ENCODE measurements at places on chromosomes 7 and 10.

GRCh38 chr10:71520042-71520441 lies 123.3 kb downstream of the CDH23 start:
- no peaks in the 10 kb centered on the region for H3K4me1 ChIP-seq
- no peak overlapping the region for H3K27ac ChIP-seq
- no peaks in the 10 kb centered on the region for H3K36me3 ChIP-seq

DNA sequence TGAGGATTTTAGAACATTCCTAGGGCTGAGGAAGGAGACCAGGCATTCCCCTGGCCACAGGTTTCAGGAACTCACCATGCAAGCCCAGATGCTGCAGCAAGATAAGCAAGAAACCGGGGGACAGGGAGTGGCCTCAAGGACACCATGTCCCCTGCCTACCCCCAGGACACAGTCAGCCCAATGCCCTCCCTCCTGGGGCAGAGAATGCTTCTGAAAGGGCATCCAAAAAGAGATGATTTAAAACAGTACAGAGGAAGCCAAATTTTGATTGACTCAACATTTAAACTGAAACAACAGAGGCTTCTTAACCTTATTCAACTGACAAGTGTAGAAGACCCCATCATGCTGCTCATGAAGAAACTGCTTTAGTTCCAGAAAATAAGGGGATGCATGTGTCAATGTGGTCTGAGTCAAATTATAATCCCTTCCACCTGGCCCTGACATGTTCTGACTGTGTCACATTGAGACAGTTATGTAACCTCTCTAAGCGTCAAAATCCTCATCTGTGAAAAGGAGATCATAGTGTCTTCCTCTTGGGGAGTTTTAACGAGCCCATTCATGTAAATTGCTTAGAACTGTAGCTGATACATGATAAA lies 60.0 kb downstream of the ICA1 start:
- no peak overlapping the region for H3K4me3 ChIP-seq
- no peaks in the 10 kb centered on the region for H3K27me3 ChIP-seq
- peak overlapping the region; percentile 0 for H3K27ac ChIP-seq
- no peaks in the 10 kb centered on the region for H3K4me1 ChIP-seq

GRCh38 chr10:35765066-35765527 lies 123.0 kb upstream of the FZD8 start:
- no peaks in the 10 kb centered on the region for H3K36me3 ChIP-seq
- peak overlapping the region; percentile 33 for H3K4me3 ChIP-seq
- no peaks in the 10 kb centered on the region for H3K27me3 ChIP-seq
- peak; percentile 69 for DNase-seq
- H3K4me1 ChIP-seq = no peaks in the 10 kb centered on the region

- peak; percentile 52 for DNase-seq
- H3K36me3 ChIP-seq = no peaks in the 10 kb centered on the region
- no peak overlapping the region for H3K4me3 ChIP-seq
- H3K4me1 ChIP-seq = peaks cover 24% of the 10 kb centered on the region
Observed at GRCh38 chr10:69435966-69436520, 15.2 kb upstream of the TSPAN15 start.

DNA sequence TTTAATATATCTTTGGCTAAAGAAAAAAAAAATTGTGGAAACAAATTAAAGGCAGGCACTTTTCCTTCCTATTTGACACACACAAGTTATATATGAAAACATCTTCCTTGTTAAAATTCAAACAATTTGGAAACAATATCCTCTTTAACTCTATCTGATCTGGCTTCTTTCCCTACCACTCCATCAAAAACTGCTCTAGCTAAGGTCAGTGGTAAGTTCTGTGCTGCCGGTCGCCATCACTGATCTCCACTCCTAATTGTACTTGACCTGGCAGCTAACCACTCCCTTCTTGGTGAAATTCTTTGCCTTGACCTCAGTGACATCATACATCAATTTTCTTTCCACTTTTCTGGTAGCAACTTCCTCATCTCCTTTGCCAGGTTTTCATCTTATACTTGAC lies 47.9 kb upstream of the MRLN start:
- no peak overlapping the region for H3K27ac ChIP-seq
- no peaks in the 10 kb centered on the region for H3K27me3 ChIP-seq
- no peak for DNase-seq

DNA sequence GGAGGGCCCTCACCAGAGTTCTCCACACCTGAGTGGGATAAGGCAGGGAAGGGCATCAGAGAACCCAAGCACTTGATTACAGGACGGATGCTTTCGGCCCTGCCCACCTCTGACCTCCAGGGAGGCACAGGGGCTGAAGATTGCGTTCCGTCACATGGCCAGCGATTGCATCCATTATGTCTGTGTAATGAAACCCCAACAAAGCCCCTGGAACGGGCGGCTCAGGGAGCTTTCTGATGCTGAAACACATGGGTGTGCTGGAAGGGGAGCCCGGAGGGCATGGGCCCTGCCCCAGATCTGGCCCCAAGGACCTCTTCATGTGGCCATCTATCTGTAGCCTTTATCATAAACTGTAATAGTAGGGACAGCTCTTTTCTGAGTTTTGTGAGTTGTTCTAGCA lies 117.2 kb downstream of the PTPN20 start:
- peak; percentile 48 for DNase-seq
- H3K27me3 ChIP-seq = no peaks in the 10 kb centered on the region
- H3K4me3 ChIP-seq = no peak overlapping the region
- H3K27ac ChIP-seq = no peak overlapping the region

DNA sequence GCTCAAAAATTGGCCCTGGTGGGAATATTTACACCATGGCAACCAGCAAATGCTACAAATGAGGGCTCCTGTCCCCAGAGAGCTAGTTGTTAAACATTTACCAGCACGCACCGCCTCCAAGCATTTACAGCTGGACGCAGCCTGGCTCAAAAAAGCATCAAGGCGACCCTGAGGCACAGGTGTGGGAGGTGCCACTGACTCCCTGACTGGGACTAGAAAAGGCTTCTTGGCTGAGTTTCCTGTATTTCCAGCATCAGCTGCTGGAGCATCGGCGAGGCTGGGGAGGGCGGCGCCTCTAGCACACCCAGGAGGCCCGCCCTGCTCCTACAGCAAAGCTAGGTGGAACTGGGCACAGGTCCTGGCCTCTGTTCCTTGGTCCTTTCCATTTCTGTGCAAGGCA lies 43.5 kb upstream of the ZRANB1 start:
- no peak overlapping the region for H3K27ac ChIP-seq
- peaks cover 5% of the 10 kb centered on the region for H3K27me3 ChIP-seq
- no peaks in the 10 kb centered on the region for H3K4me1 ChIP-seq
- no peaks in the 10 kb centered on the region for H3K36me3 ChIP-seq

DNA sequence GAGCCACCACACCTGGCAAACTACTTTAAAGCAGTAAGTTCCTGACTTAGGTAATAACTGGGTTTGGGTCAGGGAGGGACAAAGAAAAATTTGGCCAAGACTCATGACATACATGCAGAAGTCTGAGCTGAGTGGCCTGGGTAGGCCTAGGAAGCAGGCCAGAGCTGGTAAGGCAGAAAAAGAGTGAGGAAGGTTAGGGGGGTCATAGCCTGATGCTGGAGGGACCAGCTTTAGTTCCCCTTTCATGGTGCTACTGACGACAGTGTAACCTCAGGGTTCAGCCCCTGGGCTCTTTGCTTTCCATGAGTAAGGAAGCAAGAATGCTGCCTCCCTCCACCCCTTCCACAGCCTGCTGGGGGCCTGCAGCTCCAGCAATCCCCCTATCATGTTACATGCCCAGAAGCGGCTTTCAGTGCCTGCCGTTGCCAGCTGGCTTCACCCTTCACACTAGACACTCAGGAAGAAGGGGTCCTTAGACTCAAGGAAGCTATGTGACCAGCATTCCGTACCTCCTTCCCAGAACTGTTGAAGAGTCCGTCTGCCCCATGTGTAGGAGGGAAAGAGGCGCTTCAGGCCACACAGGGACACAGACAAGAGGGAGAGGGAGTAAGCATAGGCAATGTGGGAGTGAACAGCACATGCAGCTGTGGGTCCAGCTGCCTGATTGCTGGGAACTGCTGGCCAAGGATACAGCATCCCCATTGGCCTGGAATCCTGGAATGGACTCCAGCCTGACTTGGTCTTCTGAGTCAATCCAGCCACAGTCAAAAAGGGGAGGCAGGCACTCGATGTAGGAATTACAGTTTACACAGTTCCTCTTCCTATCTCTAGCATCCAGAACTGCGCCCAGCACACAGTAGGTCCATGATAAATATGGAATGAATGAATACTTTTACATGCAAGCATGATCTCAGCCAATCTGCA lies 4.1 kb upstream of the PLAU start:
- H3K4me3 ChIP-seq = no peak overlapping the region
- peaks cover 2% of the 10 kb centered on the region for H3K27me3 ChIP-seq
- peaks cover 40% of the 10 kb centered on the region for H3K4me1 ChIP-seq
- no peaks in the 10 kb centered on the region for H3K36me3 ChIP-seq
- peak overlapping the region; percentile 72 for H3K27ac ChIP-seq
- no peak for DNase-seq

DNA sequence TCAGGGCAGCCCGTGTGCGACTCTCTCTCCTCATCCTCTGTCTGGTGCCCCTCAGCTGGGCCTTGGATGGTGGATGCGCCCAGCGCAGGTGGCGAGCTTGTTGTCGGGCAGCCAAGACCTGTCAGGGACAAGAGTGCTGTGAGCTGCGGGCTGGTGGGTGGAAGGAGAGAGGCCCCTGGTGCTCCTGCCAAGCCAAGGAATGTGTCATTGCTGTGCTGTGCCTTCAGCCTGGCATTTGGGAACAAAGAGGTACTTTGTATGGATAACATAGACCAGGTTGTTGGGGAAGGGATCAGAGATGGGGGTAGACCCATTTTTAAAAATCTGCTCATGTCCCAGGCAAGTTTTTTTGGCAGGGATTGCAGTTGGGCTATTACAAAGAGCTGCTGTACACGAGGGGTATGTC lies 120.9 kb downstream of the PKD1L1 start:
- no peaks in the 10 kb centered on the region for H3K4me1 ChIP-seq
- H3K27ac ChIP-seq = no peak overlapping the region
- H3K36me3 ChIP-seq = no peaks in the 10 kb centered on the region
- H3K4me3 ChIP-seq = no peak overlapping the region
- no peaks in the 10 kb centered on the region for H3K27me3 ChIP-seq

- peaks cover 22% of the 10 kb centered on the region for H3K36me3 ChIP-seq
- peaks cover 8% of the 10 kb centered on the region for H3K4me1 ChIP-seq
- no peak for DNase-seq
- H3K4me3 ChIP-seq = no peak overlapping the region
- H3K27ac ChIP-seq = no peak overlapping the region
Observed at GRCh38 chr10:14873090-14873760, 5.4 kb upstream of the SUV39H2 start.

- H3K27ac ChIP-seq = no peak overlapping the region
- no peaks in the 10 kb centered on the region for H3K4me1 ChIP-seq
- no peaks in the 10 kb centered on the region for H3K27me3 ChIP-seq
- no peak overlapping the region for H3K4me3 ChIP-seq
- no peaks in the 10 kb centered on the region for H3K36me3 ChIP-seq
Observed at GRCh38 chr7:110484356-110484755, 606.6 kb upstream of the LRRN3 start.

- no peak overlapping the region for H3K27ac ChIP-seq
- no peaks in the 10 kb centered on the region for H3K27me3 ChIP-seq
- no peaks in the 10 kb centered on the region for H3K36me3 ChIP-seq
- no peak overlapping the region for H3K4me3 ChIP-seq
Observed at GRCh38 chr7:138002828-138003189, 923 bp upstream of the CREB3L2 start.

- peaks cover 83% of the 10 kb centered on the region for H3K27me3 ChIP-seq
- DNase-seq = peak; percentile 40
- H3K4me1 ChIP-seq = peaks cover 10% of the 10 kb centered on the region
- H3K27ac ChIP-seq = no peak overlapping the region
Observed at GRCh38 chr7:157690833-157691585, 354.2 kb downstream of the DNAJB6 start.

GRCh38 chr10:25493122-25493893 lies 318.5 kb downstream of the GPR158 start:
- H3K27ac ChIP-seq = no peak overlapping the region
- no peak for DNase-seq
- no peaks in the 10 kb centered on the region for H3K27me3 ChIP-seq
- H3K4me3 ChIP-seq = no peak overlapping the region

DNA sequence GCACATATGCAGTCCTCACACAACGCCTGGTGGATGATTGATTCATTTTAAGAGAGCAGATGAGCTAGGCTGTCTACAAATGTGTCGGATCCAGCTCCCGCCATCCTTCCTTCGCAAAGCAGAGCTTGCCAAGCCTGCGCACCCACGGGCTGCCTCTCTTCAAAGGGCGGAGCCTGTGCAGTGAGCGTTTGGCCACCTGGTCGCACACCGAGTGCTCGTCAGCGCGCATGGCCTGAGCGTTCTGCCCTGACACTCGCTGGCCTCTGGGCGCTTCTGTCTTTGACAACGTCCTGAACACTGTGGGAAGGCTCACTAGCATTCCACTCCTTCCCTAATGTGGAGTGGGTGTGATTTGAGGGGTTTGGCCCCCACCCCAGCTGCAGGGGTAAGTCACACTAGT lies 47.1 kb upstream of the TMEM72 start:
- H3K4me1 ChIP-seq = peaks cover 7% of the 10 kb centered on the region
- H3K4me3 ChIP-seq = peak overlapping the region; percentile 51
- H3K27me3 ChIP-seq = no peaks in the 10 kb centered on the region
- peak; percentile 81 for DNase-seq

DNA sequence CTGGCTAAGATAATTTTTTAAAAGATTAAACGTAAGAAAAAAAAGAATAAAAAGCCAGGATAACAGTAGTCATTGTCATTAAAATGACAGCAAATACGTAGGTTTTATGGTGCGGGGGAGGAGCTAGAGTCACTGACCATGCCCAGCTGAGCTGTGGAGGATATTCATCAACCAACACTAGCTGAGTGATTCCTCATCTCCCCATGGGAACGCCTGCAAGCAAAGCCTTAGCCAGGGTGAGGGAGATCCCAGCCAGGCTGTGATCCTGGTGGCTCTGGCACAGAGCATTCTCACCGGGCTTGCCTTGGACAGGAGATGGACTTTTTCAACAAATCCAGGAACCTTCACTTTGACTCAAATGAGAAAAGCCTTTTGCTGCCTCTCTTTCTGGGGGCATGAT lies 94.2 kb downstream of the HIP1 start:
- no peak overlapping the region for H3K4me3 ChIP-seq
- no peaks in the 10 kb centered on the region for H3K27me3 ChIP-seq
- H3K27ac ChIP-seq = no peak overlapping the region
- DNase-seq = no peak

GRCh38 chr7:99365318-99366141 lies 9.0 kb upstream of the ARPC1B start:
- no peak overlapping the region for H3K27ac ChIP-seq
- H3K27me3 ChIP-seq = no peaks in the 10 kb centered on the region
- peaks cover 4% of the 10 kb centered on the region for H3K4me1 ChIP-seq
- DNase-seq = peak; percentile 81
- H3K4me3 ChIP-seq = no peak overlapping the region

GRCh38 chr7:102872460-102872859 lies 40.3 kb upstream of the LRRC17 start:
- no peaks in the 10 kb centered on the region for H3K27me3 ChIP-seq
- H3K27ac ChIP-seq = no peak overlapping the region
- H3K4me3 ChIP-seq = no peak overlapping the region
- DNase-seq = no peak
- H3K36me3 ChIP-seq = no peaks in the 10 kb centered on the region

Measured in upper lobe of right lung (tissue), 1 donor.